Effector CD8-positive, alpha-beta T cell (primary cell): ENCODE measurements at places on chromosomes 16 and 17.

- DNase-seq, result no peak
Measured at GRCh38 chr16:55642611-55643010, 13.2 kb upstream of the SLC6A2 start.

GRCh38 chr17:48541577-48542113 lies 3.3 kb downstream of the HOXB2 start:
- DNase-seq, result peak; percentile 25

DNA sequence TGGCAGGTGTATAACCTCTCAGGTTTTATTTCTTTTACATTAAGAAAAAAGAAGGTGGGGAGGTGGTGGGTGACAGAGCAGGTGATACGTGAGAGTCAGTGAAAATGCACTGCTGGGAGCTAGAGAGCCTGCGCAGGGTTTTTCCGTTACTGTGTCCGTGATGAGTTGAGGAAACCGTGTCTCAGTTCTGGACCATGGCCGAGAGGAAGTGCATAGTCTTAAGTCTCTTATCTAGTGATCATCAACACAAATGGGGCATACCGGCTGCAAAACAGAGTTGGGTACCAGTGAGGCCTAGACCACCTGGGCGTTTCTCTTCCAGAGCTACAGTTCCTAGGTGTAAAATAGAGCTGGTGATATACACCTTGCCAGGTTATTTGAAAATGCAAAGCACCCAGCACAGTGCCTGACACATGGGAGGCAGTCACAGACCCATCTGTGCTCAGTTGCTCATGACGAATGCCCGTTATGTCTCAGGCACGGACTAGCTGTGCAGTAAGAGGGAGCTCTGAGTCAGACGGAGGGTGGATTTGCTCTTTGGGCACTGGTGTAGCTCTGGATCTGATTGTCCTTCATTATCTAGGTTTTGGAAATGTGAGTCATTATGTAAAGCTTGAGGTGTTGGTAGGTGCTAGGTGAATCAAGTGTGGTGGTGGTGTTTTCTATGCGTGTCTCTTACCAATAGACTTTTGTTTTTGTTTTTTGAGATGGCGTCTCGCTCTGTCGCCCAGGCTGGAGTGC lies 60.9 kb downstream of the RPTOR start:
- no peak for DNase-seq

GRCh38 chr16:15043344-15043743 lies 12.5 kb downstream of the NTAN1 start:
- no peak for DNase-seq

DNA sequence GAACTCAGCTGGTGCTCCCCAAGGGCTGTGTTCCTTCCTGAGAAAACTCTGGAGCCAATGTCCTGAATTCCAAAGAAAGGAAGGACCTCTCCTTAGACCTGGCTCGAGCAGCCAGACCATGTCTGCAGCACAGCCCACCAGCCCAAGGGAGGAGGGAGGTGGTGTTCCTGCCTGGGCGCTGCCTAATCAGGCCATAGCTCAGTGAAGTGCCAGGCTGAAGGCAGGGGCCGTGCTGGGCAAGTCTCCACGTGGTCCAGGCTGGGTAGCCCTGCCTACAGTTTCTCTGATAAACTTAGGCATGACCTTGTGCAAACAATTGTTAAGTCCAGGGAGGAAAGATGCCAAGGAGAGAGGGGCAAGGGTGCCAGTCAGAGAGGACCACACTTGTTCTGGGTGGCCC lies 76.8 kb downstream of the MPRIP start:
- no peak for DNase-seq

DNA sequence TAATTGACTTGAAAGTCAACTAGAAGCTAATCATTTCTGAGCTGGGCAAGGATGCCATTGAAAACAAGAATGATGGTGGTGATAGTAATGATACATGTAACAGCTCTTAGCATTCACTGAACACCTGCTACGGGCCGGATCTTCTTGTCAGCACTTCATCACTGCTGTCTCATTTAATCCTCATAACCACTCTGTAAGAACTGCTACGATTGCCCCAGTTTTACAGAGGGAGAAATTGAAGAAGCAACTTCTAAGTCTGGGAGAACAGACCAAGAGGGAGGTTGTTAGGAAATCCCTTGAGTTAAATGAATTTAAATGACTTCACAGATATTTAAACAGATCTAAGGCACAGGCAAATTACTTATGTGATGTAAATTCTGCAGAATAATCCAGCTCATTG lies 7.0 kb upstream of the GAN start:
- no peak for DNase-seq

GRCh38 chr17:77763575-77763974 lies 194.9 kb upstream of the TNRC6C start:
- no peak for DNase-seq

GRCh38 chr17:52419229-52419641 lies 260.7 kb upstream of the CA10 start:
- no peak for DNase-seq

- DNase-seq, result no peak
Measured at GRCh38 chr17:4938688-4939545, 929 bp downstream of the SLC25A11 start.

DNA sequence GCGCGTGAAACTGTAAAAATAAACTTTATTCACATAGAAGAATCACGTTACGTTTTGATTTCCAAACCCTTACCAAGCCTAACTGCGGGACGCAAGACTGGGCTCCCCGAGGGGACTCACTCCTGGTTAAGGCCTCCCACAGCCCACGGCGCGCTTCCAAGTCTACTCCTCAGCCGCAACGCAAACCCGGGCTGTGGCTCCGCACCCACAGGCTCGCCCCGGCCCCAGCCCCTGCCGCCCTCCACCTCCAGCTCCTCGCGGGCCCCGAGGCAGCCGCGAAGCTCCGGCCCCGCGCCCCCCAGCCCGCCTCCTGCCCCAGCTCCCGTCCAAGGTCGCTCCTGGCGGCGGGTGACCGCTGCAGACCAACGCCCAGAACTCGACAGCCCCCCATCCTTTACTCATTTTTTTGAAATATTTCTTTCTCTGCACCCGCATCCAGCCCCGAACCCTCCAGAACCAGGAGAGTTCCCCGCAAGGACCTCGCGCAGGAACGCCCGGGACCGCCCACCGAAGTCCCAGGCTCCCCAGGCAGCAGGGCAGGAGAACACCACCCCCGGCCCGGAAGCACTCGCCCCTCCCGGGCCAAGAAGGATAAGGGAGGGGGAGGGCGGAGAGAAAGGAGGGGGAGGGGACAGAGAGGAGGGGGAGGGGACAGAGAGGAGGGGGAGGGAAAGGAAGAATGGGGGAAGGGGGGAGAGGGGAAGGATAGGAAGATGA lies 912 bp downstream of the USP22 start:
- peak; percentile 41 for DNase-seq

- DNase-seq, result no peak
Measured at GRCh38 chr17:13541032-13541480, 60.7 kb downstream of the HS3ST3A1 start.

DNA sequence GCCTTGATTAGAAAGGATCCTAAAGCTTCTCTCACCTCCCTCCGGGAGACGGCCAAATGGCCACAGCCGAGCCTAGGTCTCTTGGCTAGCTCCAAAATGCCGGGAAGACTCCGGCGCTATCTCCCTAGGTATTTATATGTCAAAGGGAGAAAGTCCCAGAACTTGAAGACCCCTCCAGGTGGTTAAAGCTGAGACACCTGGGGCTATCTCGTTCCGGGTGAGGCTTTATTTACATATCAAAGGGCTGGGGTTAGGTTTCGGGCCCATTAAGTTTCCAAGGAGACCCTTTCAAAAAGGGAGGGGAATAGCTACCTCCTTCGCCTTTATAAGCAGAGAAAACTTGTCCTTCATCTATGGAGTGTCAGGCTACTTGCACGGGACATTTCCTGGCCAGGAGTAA lies 70.9 kb upstream of the KIFC3 start:
- no peak for DNase-seq

DNA sequence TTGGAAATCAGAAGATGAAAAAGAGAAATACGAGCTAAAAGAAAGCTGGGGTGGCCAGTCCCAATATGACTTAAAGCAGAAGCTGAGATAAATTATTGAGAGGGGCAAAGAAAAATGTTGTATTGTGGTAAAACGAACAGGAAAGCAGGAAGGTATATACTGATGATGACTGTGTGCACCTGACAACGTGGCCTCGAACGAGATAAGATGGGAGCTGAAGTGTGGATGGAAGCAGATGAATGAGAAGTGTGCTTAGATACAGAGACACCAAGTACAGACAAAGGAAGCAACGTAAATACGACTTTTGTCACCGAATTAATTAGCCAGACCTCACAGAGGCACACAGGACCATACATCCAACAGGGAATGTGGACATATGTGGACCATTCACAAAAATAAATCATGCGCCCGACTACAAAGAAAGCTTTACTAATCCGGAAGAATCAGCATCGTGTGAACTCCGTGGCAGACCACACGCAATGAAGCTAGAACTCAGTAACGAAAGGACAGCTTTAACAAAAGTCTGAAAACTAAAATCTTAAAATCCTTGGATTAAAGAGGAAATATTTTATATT lies 218.7 kb downstream of the RPTOR start:
- DNase-seq, result no peak

GRCh38 chr17:77693301-77693700 lies 265.2 kb upstream of the TNRC6C start:
- DNase-seq, result no peak

GRCh38 chr16:4795828-4796572 lies 831 bp downstream of the SMIM22 start:
- no peak for DNase-seq

GRCh38 chr16:67430977-67431774 lies at the start of gene HSD11B2:
Gene HSD11B2, plus strand, starts transcription at chr16:67431121. Its CDS starts 128 bp downstream, at chr16:67431249.
- no peak for DNase-seq

DNA sequence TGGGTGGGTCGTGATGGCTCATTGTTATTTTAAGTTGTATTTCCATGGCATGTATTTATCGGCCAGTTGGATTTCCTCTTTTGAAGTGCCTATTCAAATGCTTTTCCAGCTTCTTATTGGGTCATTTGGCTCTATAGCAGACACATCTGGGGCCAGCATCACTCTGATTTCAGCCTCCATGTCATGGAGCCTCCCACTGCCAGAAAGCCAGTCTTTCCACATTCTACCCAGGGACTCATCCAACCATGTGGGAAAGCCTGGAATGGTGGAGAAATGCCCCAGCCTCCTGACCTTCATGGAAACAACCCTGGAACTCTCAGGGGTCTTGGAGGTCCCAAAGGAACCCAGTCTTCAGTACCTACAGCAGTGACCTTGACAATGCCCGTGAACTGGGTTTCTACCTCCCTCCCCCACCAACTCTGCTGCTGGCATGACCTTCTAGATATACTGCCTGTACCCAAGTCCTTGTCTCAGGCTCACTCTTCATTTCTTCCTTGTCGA lies 33.8 kb upstream of the ADGRG1 start:
- no peak for DNase-seq

DNA sequence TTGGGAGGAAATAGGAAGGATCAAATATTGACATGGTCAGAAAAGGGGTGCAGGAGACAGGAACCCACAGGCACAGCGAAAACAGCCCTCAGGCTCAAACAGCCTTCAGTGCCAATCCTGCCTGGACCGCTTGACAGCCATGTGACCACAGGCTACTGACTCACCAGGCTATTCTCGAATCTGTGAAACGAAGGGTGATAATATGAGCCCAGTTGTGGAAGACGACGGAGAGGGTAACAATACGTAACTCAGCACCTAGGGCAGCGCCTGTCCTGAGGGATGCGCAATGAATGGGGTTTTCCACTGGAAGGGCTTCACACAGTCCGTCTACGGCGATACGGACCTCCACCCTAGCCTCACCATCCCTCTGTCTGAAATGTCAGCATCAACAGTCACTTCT lies 117.3 kb upstream of the RCVRN start:
- no peak for DNase-seq

- DNase-seq, result no peak
Measured at GRCh38 chr17:42913981-42914617, 13.5 kb downstream of the G6PC1 start.

- no peak for DNase-seq
Measured at GRCh38 chr17:37446027-37446426, 39.3 kb downstream of the TADA2A start.

DNA sequence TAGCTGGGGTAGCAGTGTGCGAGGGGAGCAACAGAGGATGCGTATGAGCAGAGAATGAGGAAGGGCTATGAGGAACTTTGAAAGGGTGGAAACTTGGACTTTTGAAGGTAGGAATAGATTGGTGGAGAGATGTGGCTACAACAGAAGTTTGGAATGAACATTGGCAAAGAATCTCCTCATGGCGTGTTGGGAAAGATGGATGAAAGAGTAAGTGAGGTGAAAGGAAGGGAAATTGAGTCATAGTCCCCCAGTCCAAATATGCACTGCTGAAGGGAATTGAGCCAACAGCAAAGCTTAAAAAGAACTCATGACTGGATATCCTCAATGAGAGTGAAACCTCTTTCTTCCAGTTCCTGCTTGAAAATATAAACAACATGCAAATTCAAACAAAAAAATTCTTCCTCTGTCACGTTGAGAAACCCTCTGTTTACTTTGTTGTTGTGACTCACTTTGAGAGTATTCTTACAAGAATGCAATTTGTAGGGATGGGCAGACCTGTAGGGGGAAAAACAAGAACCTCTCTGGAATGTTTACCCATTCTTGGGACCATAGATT lies 313.2 kb upstream of the KCNJ16 start:
- no peak for DNase-seq

DNA sequence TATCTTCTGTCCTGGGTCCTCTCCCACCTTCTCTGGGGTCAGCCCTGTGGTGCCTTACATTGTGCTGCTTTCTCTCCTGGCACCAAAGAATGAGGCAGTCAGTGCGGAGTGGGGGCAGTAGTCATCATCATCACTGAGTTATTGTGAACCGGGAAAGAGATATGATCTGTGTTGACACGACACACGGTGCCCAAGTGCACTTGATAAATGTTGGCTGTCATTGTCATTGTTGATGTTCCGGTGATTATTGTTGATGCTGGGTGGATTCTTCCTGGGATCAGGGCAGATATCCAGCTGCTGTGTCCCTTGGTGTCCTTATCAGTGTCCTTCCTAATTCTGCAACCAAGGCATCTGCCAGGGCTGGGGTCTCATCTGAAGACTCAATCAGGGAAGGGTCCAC lies 121.7 kb downstream of the ABCC6 start:
- DNase-seq, result no peak

DNA sequence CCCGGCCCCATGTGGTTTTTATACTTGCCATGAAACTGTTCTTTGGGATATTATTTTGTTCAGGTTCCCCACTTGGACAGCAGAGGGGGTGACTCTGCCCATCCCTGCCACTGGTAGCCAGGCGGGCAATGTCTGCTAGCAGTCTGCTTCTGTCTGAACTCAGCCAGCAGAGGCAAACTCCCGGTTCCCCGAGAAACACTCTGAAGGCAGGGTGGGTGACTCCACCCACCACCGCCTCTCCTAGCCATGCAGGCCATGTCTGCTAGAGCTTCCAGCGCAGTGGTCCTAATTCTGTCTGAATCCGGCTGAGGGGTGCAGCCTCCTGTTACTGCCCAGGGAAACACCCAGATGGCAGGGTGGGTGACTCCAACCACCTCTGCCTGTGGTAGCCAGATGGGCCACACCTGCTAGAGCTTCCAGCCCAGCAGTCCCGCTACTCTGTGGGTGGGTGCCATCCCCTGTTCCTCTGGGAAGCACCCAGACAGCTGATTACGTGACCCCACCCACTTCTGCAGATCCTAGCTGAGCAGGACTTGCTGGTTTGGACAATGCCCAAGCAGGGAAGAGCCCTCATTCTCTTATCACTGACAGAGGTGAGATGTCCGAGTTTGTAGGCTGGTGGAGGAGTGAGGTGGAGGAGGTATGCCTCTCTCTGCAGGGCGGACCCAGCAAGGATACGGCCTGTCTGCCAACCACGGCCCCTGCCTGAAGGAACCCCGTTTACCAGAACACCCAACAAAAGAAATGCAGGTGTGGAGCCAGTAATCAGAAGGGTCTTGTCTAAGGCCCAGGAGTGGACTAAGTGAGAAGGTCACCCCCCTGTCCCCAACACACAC lies 22.4 kb downstream of the NLRP1 start:
- no peak for DNase-seq
